Astrocyte (in vitro differentiated cells and primary cell): ENCODE measurements at places on chromosomes 7 and 10. TPM values are rescaled to one million over a fixed set of nuclear protein-coding genes. Genes with fewer than 3 reads are reported as not detected.

- H3K36me3 ChIP-seq, result no peaks in the 10 kb centered on the region
- no peaks in the 10 kb centered on the region for H3K4me1 ChIP-seq
- no peak overlapping the region for H3K27ac ChIP-seq
- H3K4me3 ChIP-seq, result no peak overlapping the region
- DNase-seq, result no peak
Measured at GRCh38 chr7:11754123-11754522, 77.9 kb downstream of the THSD7A start.

Gene MET
- total RNA-seq, result 7.9 and 8.2 TPM in 2 replicates

Gene PHKG1
- total RNA-seq, result not detected in 2 replicates

DNA sequence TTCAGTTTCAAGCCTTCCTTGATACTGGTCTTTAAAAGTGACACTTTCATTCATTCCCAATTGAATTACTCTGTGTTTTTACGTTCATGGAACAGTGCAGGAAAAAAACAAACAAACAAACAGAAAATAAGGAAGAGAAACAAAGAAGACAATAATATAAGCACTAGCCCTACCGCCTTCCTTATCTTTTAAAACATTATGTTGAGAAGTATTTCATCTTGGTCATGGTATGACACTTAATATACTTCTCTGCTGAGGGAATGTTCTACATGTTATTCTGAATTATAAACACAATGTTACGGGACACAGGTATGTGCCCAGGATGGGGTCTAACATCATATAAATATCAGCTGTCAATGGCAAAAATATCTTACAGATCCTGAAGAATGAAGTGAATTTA is 176.7 kb downstream of the SFMBT2 start:
- H3K27me3 ChIP-seq, result no peaks in the 10 kb centered on the region
- no peaks in the 10 kb centered on the region for H3K4me1 ChIP-seq
- no peak overlapping the region for H3K27ac ChIP-seq
- no peak overlapping the region for H3K4me3 ChIP-seq

DNA sequence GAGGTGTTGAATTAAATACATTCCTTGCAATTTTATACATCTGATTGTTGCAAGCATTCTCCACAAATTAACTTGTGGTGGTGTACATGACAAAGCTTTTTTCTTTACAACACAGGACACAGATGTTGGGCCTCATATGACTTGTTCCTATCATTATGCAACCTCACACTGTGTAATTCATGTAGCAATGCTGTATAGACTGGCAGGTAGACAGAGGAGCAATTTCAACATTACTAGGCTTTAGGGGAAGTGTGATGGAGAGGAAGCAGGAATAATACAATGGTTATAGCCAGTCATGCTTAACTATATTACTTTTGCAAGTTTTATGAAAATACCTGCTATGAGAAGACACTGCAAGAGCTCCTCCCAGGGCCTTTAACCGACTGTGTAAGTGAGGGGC is 832.1 kb downstream of the CNTNAP2 start:
- no peaks in the 10 kb centered on the region for H3K36me3 ChIP-seq
- no peak for DNase-seq
- H3K4me3 ChIP-seq, result no peak overlapping the region

DNA sequence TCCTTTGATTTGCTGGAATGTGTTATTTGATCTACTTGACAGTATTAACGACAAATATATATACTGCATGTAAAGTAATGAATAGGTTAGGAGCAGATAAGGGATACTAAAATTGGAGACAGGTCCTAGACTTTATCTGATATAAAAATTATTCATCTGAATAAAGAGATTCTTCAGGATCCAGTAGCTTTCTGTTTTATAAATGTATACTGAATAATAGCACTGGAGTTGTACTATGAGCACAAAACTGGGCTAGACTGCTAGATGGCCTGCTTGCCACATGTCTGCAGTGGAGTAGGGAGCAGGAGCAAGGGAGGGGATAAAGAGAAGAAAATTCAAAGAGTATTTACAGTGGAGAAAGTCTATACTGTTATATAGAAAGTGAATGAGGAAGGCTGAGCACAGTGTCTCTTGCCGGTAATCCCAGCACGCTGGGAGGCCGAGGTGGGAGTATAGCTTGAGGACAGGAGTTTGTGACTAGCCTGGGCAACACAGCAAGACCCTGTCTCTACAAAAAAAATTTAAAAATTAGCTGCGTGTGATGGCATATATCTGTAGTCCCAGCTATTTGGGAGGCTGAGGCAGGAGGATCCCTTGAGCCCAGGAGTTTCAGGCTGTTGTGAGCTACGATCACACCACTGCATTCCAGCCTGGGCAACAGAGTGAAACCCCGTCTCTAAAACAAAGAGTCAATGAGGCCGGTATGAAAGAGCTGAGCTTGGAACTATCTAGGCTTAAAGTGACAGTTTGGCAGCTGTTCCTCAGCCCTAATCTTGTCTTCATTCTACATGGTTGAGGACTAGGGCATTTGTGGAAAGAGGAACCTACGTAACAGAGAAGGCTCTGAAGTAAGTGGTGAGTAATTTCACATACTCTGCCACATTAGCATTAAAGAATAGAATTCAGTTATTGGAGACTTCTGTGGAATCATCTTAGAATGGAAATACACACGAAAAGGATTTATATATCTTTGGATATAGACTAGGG is 41.8 kb downstream of the CD36 start:
- no peaks in the 10 kb centered on the region for H3K36me3 ChIP-seq
- no peak overlapping the region for H3K27ac ChIP-seq
- no peaks in the 10 kb centered on the region for H3K27me3 ChIP-seq
- DNase-seq, result no peak
- no peaks in the 10 kb centered on the region for H3K4me1 ChIP-seq
- no peak overlapping the region for H3K4me3 ChIP-seq

Gene CTAGE15
- total RNA-seq, result 0.26 TPM in 1 of 2 replicates, not detected in the other

DNA sequence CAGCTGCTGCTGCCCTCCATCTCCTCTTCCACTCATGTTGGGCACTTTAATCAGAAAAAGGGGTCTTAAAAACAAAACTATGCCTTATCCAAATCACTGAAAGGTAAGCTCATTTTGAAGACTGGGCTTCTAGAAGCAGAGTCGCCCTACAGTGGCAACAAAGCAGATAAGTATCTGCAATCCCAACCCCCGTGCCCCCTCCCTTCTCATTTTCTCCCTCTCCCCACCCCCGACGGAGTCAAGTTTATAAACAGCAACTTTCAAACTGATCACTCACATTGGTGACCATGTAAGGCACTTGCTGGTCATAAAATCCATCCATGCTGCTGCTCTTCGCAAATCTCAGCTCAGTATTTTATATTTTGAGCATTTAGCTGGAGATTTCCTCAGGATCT is 738 bp downstream of the ETV1 start:
- no peaks in the 10 kb centered on the region for H3K36me3 ChIP-seq
- peak overlapping the region; percentile 75 for H3K27ac ChIP-seq
- peaks cover 8% of the 10 kb centered on the region for H3K4me1 ChIP-seq
- H3K4me3 ChIP-seq, result peak overlapping the region; percentile 92
- no peaks in the 10 kb centered on the region for H3K27me3 ChIP-seq

Gene CACNB2
- 0.46 and 0.66 TPM in 2 replicates for total RNA-seq

DNA sequence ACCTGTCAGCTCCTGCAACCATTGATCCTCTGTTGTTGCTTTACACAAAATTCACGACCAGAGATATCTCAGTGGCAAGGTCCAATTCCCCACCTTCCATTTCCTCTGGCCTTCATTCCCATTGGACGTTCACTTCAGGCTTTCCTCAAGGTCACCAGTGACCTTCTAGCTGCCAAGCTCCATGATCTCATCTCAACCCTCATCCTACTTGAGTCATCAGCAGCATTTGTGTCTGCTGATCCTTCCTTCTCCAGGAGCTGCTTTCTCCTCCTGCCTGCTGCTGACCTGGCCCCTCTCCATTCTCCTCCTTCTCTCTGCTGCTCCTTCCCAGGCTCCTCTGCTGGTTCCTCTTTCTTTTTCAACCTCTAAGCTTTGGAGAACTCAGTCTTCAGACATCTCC is 66.2 kb upstream of the C10orf90 start:
- no peaks in the 10 kb centered on the region for H3K36me3 ChIP-seq
- DNase-seq, result peak; percentile 15
- H3K27me3 ChIP-seq, result peaks cover 6% of the 10 kb centered on the region
- no peaks in the 10 kb centered on the region for H3K4me1 ChIP-seq
- H3K27ac ChIP-seq, result no peak overlapping the region
- H3K4me3 ChIP-seq, result no peak overlapping the region

Gene PTPRN2
- 0.09 TPM in 1 of 2 replicates, not detected in the other for total RNA-seq

DNA sequence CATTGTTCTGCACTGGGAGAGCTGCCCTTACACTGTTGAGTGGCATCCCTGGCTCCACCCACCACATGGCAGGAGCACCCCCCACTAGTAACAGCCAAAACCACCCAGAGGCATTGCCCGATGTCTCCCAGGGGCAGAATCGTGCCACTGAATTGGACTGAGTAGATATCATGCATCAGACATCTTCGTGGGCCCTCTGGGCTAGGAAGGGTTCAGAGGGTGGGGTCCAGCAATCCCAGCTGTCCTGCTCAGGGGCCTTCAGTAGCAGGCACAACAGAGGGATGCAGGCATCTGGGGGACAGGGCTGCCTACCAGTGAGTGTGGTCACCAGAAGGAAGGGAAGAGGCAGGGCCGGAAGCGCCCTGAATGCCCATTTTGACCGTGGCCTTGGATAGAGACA is 119.7 kb upstream of the PPP2R2D start:
- no peaks in the 10 kb centered on the region for H3K27me3 ChIP-seq
- no peak overlapping the region for H3K4me3 ChIP-seq
- no peaks in the 10 kb centered on the region for H3K36me3 ChIP-seq

DNA sequence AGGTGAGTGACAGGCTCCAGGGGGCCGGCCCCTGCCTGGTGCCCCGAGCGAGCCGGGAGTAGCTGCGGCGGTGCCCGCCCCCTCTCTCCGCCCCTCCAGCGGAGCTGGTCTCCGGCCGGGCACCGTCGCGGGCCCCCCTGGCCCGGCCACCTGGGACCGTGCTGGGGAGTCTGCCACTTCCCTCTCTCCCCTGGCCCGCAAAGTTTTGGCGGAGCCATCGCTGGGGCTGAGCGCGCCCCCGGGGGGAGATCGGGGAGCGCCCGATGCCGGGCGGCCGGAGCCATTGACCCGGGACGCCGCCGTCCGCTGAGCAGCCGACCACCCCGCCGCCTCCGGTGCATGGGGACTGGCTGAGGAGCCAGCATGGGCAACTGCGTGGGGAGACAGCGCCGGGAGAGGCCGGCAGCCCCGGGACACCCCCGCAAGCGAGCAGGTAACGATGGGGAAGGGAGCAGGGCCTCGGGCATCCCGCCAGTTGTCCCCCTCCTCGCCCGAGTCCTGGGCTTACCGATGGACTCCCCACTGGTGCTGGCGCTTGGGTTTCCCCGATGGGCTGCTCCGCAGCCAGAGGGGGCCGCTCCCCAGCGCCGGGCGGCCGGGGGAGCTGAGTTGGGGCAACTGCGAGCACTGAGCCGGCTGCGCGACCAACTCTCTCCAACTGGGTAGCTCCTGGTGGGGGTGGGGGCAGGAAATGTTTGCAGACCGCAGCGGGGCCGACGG is at the start of gene UBTD1:
UBTD1 (plus strand) TSS at position 84 of the 720 bp plus-strand sequence; CDS start at position 364, 280 bp downstream.
- H3K27ac ChIP-seq, result peak within 1 kb of the TSS; percentile 88
- no peaks in the 10 kb centered on the region for H3K36me3 ChIP-seq
- H3K4me1 ChIP-seq, result peaks cover 24% of the 10 kb centered on the region
- H3K27me3 ChIP-seq, result no peaks in the 10 kb centered on the region
- DNase-seq, result peak; percentile 34

DNA sequence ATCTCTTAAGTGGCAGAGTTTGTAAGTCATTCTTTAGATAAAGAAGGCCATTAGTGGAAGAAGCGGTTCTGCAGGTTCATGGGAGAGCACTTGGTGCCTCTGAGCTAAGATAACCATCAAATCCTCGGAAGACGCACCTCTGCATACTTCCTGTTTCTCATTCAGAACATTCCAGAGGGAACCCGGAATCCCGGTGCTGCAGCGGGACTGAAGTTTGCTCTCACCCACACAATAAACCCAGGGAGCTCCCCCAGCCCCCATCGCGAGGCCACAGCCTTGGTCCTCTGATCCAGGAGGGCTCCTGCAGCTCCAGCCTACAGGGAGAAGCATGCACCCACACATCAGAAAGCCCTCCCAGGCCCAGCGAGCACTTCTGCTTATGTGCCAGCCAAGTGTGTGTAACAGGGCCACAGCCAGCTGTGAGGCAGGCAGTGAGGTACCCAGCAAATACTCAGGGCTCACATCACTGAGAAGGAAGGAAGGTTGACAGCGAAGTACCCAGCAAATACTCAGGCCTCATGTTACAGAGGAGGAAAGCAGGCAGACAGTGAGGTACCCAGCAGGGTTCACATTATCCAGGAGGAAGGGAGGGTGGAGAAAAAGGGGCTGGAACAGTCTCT is 142.4 kb downstream of the DIP2C start:
- peaks cover 7% of the 10 kb centered on the region for H3K4me1 ChIP-seq
- H3K27me3 ChIP-seq, result no peaks in the 10 kb centered on the region

GRCh38 chr10:1645896-1646295 is 91.4 kb downstream of the ADARB2 start:
- no peak overlapping the region for H3K4me3 ChIP-seq
- no peak overlapping the region for H3K27ac ChIP-seq
- no peaks in the 10 kb centered on the region for H3K27me3 ChIP-seq
- DNase-seq, result no peak

GRCh38 chr10:130481076-130481930 is 345.1 kb downstream of the GLRX3 start:
- DNase-seq, result no peak
- H3K27ac ChIP-seq, result no peak overlapping the region
- no peaks in the 10 kb centered on the region for H3K27me3 ChIP-seq
- H3K4me3 ChIP-seq, result no peak overlapping the region
- H3K36me3 ChIP-seq, result no peaks in the 10 kb centered on the region
- H3K4me1 ChIP-seq, result no peaks in the 10 kb centered on the region

- no peaks in the 10 kb centered on the region for H3K4me1 ChIP-seq
- no peaks in the 10 kb centered on the region for H3K27me3 ChIP-seq
- no peak overlapping the region for H3K4me3 ChIP-seq
- DNase-seq, result no peak
- no peak overlapping the region for H3K27ac ChIP-seq
Measured at GRCh38 chr7:79749856-79750255, 296.4 kb upstream of the MAGI2 start.

DNA sequence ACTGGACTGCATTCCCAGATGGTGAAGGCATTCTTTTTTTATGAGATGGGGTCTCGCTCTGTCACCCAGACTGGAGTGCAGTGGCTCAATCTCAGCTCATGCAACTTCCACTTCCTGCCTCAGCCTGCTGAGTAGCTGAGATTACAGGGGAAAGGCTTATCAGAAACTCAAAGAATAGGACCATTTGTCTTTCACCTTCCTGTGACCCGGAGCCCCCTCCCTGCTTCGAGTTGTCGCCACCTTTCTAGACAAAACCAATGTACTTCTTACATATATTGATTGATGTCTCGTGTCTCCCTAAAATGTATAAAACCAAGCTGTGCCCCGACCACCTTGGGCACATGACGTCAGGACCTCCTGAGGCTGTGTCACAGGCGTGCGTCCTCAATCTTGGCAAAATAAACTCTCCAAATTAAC is 1.8 kb upstream of the METTL27 start:
- H3K36me3 ChIP-seq, result no peaks in the 10 kb centered on the region
- no peak overlapping the region for H3K27ac ChIP-seq
- H3K27me3 ChIP-seq, result no peaks in the 10 kb centered on the region

DNA sequence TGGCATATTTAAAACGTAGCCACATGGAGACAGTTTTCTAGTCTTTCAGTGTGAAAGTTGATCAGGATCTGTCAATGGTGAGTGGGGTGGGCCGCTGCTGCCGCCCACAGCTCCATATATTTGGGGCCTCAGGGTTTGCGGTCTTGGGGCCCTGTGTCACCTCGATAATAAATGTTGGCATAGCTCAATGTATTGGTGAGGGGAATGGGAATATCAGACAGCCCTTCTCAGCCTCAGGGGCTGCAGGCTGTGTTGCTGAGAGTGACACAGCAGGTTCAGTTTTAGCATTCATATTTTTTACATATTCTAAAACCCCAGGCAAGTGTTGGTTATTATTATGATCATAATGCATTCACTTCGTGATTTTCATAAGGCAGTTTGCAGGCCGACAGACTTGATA is 5.3 kb downstream of the CDH23 start:
- H3K4me1 ChIP-seq, result peaks cover 6% of the 10 kb centered on the region
- no peaks in the 10 kb centered on the region for H3K36me3 ChIP-seq
- peaks cover 63% of the 10 kb centered on the region for H3K27me3 ChIP-seq
- H3K4me3 ChIP-seq, result no peak overlapping the region
- DNase-seq, result no peak
- H3K27ac ChIP-seq, result no peak overlapping the region

Gene AQP1
- 6.7 and 10.0 TPM in 2 replicates for total RNA-seq
